Activated naive CD8-positive, alpha-beta T cell treated with anti-CD3 and anti-CD28 coated beads, Interleukin-2, amount 10 ng/mL, durations not matched to agents 7 days and 5 days (primary cell): ENCODE measurements at places on chromosomes 3 and 15. TPM values are rescaled to one million over a fixed set of nuclear protein-coding genes. Genes with fewer than 3 reads are reported as not detected.

Gene GOLGA6L9
- total RNA-seq: 4.6 TPM

Gene IGSF10
- not detected for total RNA-seq

Gene LRRIQ4
- 0.23 TPM for total RNA-seq

Gene SLC25A20
- total RNA-seq: 27.5 TPM

Gene SHF
- 2.3 TPM for total RNA-seq
